ENCODE measurements at places on chromosomes 6 and 20.

DNA sequence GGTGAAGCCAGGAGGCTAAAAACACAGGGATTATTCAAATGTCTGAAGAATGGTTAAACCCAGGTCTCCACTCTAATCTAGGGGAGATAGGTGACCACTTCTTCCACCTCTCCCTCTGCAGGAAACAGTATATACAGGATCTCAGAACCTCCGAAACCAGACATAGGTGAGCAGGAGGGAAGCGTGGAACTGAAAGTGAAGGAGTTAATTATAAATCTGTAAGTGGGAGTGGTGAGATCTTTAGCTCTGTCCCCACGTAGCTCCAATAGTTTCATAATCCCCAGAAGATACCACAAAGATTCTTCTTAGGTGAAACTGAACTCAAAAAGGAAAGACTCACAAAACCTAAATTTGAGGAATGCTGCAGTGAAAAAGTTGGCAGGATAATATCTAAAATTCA lies 76.8 kb downstream of the THEMIS start:
- H3K27ac ChIP-seq = no peak overlapping the region
- DNase-seq = no peak
- no peaks in the 10 kb centered on the region for H3K27me3 ChIP-seq
- no peaks in the 10 kb centered on the region for H3K4me1 ChIP-seq

DNA sequence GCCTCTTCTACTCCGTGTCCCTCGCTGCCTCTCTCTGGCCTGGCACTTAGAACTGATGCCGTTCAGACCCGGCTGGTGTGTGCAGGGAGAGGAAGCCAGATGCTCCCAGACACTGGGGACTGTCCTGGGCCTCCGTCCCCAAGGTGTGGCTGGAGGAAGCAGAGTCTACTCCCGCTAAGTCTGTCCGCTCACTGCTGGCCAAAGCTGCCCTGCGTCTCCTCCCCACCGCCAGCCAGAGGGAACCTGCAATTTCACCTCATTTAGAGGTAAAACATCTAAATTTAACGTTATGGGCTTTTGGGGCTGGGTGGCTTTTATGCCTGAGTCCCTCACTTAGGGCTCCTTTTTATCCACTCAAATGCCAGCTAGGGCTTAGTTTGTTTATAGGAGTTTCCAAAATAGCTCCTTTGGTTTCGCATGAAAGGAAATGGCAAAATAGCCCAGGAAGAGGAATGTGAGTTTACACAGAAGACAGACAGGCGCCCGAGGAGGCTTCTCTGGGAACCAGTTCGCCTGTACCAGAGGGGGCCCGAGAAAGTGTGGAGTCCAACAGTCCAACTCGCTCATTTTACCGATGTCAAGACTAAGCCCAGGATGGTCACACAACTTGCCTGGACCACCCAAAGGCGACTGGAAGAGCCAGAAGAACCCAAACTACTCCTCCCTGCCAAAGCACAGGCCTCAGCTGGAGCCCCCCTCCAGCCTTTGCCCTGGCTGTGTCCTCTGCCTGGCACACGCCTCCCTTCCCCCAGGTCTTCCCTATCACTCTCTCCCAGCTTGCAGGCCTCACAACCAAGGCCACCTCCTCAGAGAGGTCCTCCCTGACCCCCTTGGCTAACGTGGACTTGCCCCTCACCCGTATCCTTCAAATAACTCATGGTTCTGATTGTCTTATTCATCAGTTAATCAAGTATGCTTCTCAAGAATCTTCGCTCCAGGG lies 54.5 kb downstream of the RIPOR3 start:
- peaks cover 9% of the 10 kb centered on the region for H3K27me3 ChIP-seq
- peaks cover 3% of the 10 kb centered on the region for H3K4me1 ChIP-seq
- no peak overlapping the region for H3K4me3 ChIP-seq
- H3K27ac ChIP-seq = no peak overlapping the region
- DNase-seq = no peak

DNA sequence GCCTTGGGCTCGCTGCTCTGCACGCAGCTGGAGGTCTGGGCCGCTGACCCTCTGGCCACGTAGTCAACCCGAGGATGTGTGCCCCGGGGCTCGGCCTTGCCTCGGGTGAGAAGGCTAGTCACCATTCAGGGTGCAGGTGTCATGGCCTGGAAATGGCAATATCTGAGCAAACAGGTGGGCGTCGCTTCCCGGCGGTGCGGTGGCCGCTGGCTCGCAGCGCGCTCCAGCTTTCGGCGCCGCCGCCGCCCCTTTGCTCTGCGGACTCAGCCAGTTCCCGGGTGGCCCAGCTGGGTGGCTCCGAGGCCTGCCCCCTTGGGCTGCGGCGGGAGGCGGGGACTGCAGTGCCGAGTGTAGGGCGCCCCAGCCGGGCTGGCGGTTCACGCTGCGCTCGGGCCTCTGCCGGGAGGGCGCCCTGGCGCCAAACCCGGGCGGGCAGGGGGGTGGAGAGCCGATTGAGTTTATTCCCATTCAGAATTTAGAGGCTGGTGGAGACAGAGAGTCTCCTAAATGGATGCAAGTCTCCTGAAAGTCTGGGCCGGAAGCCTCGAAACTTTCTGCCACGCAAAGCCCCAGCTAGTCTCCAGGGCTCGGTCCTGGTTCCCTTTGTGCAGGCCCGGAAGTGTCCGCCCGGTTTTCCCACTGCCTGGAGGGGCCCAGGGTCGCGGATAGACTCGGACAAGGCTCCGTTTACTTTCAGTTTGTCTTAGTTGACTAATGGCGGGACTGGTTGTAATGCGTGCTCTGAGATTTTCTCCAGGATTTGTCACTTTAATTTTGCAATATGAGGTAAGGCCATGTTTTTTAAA lies 11.3 kb upstream of the TFAP2A start:
- H3K4me1 ChIP-seq = peaks cover 23% of the 10 kb centered on the region
- no peak for DNase-seq
- peaks cover 64% of the 10 kb centered on the region for H3K27me3 ChIP-seq

DNA sequence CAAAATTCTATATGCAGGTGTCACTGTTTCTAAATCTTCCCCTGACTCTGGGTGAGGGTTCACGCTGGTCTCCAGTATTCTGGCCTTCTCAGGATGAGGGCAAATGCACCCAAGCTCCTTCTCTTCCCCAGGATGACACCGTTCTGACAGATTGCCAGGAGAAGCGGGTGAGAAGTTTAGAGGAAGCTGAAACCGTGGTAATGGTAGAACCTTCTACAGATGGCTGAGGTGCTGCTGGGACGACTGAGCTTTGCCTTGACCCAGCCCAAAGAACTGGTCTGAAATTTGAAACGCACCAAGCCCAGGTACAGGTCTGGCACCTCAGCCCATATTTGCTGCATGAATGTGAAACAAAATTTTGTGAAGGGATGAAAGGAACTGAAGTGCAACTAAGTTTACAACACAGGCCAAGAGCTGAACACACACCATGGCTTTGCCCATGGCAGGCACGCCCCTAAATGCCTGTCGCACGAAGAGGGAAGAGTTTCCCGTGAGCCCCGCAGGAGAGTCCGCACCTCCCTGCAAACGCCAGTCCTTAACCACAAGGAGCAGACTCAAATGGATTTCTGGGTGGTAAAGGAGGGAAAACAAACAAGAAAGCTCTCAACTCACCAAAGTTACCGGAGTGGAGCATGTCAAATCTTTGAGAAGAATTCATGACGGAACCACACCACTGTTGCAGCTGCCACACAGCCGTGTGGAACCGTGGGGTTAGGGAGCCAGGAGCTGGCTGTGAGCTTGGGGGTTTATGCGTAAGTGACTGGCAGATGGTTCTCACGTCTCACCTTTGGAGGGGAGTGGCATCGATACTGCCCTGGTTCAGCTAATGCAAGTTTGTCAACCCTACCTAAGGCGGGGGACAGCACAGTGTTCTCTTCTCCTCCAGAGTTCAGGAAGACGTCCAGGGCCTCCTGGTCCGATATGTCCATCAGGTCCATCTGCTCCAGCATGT lies 138.9 kb downstream of the DTNBP1 start:
- no peaks in the 10 kb centered on the region for H3K27me3 ChIP-seq
- H3K27ac ChIP-seq = peak overlapping the region; percentile 92
- H3K4me3 ChIP-seq = peak overlapping the region; percentile 41
- peaks cover 68% of the 10 kb centered on the region for H3K36me3 ChIP-seq

Data from stimulated activated naive B cell treated with anti-CD40 and anti-IgM and Interleukin-4, amounts not matched to agents 10 μg/mL and 1 μg/mL and 100 μg/mL, for 72 hours (primary cell).